Myocyte (in vitro differentiated cells): ENCODE measurements at places on chromosomes 4 and X.

- no peak for DNase-seq
These were observed 156.6 kb downstream of the GRIA3 start for GRCh38 chrX:123340696-123341095.

DNA sequence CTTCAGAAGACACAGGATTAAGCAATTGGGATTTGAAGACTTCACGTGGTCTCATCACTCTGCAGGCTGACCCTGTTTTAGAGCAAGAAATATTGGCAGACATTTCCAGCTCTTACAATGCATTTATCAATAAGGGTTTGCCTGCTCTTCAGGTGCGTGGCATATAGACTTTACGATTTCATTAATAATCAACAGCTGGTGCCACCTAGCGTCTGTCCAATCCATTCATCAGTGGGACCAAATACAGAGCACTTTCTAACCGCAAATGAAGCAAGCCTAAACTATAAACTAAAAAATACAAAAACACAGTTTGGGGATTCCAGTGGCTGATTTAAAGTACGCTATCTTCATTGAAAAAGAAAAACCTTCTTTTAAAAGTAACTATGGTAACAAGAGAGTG, 125.4 kb upstream of the DMD start:
- DNase-seq, result peak; percentile 50

GRCh38 chr4:109588176-109588575, 28.1 kb downstream of the MCUB start:
- no peak for DNase-seq

- DNase-seq, result no peak
These were observed 308.1 kb upstream of the GATB start for GRCh38 chr4:152068866-152069265.

DNA sequence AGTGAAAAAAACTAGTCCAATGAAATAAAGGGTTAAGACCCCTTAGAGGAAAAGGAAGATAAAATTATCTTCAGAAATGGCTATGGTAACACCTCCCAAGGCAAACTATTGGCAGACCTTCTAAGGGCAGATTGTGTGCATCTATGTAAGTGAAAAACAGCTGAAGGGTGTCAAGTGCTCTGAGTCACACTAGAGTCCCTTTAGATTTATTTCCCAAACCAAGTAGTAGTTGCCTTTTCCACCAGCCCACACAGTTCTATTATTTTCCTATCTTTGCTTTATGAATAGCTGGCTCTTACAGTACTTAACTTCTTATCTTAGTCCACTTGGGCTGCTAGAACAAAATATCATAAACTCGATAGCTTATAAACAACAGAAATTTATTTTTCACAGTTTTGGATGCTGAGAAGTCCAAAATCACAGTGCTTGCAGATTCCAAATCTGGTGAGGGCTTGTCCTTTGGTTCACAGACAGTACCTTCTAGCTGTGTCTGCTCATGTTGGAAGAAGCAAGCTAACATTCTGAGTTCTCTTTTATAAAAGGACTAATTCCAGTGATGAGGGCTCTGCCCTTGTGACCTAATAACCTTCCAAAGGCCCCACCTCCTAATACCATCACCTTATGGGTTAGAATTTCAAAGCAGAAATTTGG, 143.6 kb downstream of the GRID2 start:
- DNase-seq, result no peak

- DNase-seq, result no peak
These were observed 7.5 kb downstream of the SEPTIN6 start for GRCh38 chrX:119685225-119686066.

DNA sequence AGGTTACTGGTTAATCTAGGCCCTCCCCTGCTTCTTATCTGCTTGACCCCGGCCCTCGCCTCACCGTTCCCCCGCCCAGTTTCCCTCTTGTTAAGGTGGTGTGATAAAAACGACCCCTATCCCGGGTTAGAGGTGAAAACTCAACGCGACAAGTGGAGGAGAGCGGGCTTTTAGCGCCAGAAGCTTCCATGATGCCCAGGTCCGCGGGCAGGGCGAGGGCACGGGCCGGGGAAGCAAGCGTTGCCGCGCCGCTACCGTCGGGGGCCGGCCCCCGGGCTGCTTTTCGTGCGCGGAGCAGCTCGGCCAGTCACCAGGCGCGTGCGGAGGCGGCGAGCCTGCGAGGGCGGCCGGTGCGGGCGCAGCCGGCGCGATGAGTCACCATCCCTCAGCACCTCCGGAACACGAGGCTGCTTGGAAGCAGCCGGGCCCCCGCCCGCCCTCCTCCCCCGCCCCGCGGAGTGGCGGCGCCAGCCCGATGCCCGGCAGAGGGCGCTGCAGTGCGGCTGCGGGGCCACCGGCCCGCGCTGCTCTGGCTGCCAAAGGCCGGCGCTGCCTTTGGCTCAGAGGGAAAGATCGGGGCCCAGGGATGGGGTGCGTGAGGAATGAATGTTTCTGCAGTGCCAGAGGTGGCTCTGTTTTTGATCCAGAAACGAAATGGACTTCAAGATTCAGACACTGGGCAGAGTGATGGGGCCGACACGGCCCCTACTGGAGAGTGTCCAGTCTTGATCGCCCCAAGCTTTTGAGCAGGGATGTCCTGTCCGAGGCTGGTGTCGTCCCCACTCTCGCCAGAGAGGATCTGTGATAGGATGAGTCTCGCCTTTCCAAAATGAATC, 107.8 kb downstream of the NHSL2 start:
- peak; percentile 81 for DNase-seq

- no peak for DNase-seq
These were observed 83.3 kb downstream of the CPZ start for GRCh38 chr4:8675906-8676305.

GRCh38 chr4:127501103-127501502, 131.7 kb upstream of the INTU start:
- peak; percentile 44 for DNase-seq

DNA sequence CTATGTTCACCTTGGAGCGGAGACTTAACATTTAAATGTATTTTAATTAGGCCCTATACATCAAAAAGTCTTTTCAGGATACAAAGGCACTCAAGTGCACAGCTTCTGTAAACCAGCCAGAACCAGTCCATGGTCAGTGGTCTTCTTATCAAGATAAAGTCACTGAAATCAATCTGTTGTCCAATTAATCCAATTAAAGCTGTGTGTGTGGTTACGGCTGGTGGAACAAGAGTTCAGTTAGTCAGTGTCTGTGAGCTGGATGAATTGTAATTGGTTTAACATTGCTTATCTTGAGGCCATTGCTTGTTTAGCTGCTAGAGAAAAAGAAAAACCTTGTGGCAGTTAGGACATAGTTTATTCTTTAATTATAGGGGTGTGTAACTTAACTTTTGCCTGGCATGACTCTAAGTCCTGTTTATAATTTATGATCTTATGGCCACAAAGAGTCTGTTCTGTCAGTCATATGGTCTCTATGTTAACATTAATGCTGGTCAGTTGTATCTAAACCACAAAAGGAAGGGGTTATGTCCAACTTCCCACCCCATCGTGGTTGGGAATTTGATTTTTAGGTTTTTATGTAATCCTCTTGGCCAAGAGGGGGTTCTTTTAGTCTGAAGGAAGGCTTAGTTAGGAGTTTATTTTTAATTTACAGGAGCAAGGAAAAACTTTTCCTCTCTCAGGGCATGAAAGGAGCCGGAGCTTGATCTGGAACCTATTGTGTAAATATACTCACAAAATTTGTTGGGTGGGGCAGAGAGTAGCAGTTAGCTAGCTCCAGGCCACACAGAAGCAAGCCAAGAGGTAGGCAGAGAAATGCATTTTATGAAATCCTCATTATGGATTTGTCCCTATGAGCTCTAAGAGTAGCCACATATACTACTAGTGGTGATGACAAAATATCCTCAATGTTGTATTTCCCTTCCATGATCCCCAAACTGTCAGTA, 665.7 kb upstream of the ACTRT1 start:
- no peak for DNase-seq

GRCh38 chr4:27966664-27967063, 1106.0 kb downstream of the STIM2 start:
- no peak for DNase-seq

- DNase-seq, result no peak
These were observed 15.1 kb downstream of the C4orf36 start for GRCh38 chr4:86876894-86877685.

GRCh38 chrX:53223068-53223693, 1.8 kb downstream of the KDM5C start:
- DNase-seq, result peak; percentile 17

DNA sequence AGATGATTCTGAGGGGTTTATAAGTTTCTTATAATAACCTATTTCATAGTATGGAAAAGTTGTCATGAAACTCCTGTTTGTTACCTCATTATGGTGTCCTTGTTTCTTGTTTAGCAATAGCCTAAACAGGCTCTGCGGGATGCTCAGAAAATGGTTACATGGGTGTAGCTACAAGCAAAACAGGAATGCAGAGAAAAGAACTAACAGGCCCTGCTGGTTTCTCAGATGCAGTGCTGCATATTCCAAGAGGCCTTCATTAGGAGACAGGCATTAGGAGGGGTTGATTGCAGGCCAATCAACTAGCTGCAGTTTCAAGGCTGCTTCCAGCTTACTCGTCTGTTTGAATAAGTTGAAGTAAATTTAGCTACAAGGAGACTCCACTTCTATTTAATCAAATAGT, 37.6 kb upstream of the HPGD start:
- no peak for DNase-seq

DNA sequence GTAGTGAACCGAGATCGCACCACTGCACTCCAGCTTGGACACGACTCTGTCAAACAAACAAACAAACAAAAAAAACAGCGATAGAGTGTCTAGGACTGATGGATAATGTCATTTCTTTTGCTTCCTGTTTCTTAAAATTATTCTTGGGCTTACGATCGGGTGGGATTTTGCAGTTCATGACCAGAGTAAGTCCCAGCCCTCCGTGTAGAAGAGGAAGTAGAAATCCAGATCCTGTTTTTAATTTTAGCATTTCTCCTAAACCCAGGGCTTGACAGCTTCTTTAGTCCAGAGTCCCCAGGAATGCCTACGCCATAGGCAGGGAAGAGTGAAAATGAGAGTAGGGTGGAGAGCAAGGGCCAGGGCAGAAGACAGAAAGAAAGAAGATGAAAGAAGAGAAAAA, 94.3 kb downstream of the HPRT1 start:
- DNase-seq, result no peak

DNA sequence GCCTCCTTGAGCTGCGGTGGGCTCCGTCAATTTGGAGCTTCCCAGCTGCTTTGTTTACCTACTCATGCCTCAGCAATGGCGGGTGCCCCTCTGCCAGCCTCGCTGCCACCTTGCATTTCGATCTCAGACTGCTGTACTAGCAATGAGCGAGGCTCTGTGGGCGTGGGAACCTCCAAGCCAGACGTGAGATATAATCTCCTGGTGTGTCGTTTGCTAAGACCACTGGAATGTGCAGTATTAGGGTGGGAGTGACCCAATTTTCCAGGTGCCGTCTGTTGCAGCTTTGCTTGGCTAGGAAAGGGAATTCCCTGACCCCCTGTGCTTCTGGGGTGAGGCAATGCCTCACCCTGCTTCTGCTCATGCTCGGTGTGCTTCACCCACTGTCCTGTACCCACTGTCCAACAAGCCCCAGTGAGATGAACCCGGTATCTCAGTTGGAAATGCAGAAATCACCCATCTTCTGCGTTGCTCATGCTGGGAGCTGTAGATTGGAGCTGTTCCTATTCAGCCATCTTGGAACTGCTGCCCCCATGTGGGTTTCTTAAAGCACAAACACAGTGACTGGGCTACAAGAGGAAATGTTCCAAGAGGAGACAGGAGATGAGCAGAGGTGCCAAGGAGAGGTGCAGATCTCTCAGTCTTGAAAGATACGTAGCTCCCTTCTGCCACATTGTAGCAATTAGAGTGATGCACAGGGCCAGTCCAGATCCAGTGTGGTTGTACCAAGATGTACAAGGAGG, 193.0 kb upstream of the IGFBP7 start:
- DNase-seq, result peak; percentile 24

DNA sequence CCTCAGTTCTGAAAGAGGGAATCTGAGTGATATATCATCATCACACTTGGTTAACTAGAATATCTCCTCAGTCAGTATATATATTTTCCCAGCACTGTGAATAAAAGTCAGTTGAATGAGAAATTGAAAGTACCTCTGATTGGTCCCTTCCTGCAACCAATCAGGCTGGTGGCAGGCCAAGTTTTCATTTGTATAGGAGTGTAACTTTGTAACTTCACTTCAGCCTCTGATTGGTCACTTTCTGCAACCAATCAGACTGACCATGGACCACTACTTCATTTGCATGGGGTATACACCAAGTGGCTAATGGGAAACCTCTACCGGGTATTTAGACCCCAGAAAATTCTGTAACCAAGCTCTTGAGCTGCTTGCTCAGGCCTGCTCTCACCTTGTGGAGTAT, 2.0 kb upstream of the PGK1 start:
- DNase-seq, result no peak

- DNase-seq, result no peak
These were observed 30.9 kb downstream of the REELD1 start for GRCh38 chr4:146245246-146245645.

DNA sequence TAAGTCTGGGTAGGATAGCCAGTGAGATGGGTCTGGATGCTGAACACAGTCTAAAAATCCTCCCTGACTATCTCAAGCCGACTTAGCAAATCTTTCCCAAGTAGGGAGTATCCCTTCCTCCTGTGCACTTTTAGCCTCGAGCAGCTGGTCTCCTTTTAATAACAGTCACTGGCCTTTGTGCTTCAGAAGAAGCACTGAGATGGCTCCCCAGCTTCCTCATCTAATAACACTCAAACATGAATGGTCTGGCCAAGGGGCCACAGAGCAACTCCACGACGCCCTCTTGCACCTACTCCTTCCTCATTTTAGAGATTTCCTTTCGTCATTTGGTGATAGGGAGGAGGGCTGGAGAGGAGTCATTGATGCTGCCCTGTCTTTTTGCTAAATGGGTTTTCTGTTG, 78.8 kb upstream of the TMEM150C start:
- peak; percentile 38 for DNase-seq

DNA sequence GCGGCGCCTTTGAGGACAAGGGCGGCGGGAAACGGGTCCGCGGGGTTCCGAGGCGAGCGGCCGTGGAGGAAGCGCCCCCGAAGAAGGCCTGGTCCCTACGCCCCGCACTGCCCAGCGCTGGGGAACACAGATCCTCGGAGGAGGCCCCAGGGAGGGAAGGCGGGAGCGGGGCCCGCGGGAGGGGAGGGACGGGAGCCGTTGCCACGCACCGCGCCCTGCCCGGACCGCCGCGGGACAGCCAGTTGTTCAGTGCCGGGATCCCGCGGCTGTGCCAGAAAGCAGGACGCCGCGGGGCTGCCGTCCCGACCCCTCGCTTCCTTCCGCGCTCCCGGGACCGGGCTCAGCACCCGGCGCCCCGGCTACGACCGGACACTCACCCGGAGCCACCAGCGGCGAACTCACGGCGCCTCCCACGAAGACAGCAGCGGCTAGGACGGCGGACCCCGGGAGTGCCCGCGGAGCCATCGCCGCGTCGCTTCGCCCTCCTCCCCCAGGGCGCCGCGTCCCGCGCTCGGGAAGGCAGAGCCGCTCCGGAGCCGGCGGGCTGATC, 278 bp downstream of the RELL1 start:
- DNase-seq, result peak; percentile 69

DNA sequence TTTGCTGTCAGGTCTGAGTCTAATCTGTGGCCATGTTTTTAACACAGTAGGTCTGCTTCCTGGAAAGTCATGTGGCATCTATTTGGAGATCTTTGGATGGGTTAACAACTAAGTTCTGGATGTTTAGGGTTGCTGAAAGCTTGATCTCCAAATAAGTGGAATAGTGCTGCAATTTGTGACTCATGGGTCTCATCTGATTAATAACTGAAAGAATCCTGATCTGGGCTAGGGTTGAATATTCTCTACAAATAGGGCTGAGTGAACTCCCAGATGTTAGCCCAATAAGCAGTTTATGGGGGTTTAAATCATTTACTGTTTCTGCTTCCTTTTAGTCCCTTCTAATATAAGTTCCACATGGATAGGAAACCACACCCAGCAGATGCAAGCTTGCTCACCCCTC, 23.1 kb downstream of the CT47C1 start:
- DNase-seq, result no peak

- no peak for DNase-seq
These were observed 33.7 kb downstream of the DHRSX start for GRCh38 chrX:2466876-2467656.
